GDM1 (cell line): ENCODE measurements at places on chromosomes 2 and 18.

DNA sequence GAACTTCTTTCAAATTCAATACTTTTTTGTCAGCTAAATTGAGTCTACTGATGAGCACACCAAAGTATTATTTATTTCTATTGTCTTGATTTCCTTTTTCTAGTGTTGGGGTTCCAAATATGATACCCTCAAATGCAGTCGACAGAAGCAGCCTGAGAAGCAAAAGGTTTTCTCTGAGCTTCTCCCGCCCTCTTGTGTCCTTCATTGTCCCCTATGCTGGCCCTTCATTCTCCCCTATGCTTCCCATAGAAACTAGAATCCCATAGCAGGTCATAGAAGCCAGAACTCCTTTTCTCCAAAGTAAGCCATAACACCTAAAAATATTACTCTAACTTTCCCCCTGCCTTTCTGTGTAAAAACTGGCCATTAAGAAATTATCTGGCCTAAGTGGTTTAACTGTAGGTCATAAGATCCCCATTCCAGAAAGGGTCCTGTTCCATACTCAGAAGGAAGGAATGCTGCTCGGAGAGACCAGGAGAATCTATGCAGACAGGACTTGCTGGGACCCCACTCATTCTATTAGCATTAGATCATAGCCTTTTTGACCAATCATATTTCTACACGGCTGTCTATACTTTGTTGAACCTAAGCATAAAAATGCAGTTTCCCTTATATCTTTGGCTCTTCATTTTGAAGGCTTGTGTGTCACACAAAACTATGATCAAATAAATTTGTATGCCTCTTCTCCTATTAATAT lies 764.6 kb upstream of the PKDCC start:
- no peak for DNase-seq

DNA sequence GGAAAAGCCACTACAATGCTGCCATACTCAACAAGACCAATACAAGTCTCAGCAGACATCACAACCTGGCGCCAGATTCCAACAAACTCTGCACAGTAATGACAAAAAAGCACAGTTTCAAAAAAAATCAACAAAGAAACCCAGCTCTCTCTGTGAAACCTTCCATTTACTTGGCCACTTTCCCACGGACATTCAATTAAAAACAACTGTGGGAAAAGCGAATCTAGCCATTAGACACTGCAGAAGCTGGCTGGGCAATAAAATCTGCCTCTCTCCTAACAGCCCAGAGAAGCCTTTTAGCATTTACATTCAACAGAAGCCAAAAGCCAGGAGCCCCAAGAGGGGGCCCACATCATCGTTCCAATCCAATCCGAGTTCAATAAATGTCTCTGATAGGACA lies 128.9 kb downstream of the HDAC4 start:
- no peak for DNase-seq

DNA sequence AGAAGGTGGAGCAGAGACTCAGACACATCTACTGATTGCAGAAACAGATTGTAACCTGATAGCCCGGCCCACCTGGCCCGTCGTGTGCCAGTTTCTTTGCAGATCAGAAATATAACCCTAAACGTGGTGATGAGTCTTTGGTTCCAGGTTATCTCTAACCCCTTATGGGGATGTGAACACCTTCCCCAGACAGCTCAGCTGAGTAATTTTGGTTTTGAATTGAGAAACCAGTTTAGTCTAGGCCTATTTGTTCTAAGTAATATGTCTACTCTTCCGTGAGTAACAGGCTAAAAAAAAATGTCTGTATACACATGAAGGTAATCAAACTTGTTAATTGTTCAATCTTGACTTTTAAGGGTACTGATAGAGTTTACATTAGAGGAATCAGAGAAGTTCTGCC lies 35.7 kb downstream of the RASGRP3 start:
- no peak for DNase-seq

GRCh38 chr2:453132-453531 lies 165.2 kb upstream of the ALKAL2 start:
- DNase-seq, result no peak

- no peak for DNase-seq
These were observed 16.3 kb upstream of the MFF start for GRCh38 chr2:227308784-227309183.

DNA sequence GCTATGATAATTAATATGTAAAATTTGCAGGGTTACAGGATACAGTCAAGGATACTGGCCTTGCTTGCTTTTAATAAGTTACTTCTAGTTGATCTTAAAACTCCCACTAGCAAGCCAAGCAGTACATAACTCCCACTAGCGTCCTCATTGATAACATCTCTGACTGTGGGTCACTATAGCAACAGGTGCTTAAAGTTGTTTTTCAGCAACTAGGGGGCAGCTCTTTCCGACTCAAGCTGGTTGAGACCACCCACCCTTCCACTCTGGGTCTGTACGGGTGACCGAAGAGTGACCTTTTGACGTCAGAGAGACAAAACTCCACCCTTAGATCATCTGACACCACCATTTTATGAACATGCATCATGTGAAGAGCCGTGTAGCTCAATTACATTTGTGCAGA lies 208.6 kb downstream of the MYO1B start:
- DNase-seq, result no peak

- DNase-seq, result no peak
These were observed 21.2 kb upstream of the EPAS1 start for GRCh38 chr2:46275995-46276394.

- no peak for DNase-seq
These were observed 361.9 kb upstream of the FSHR start for GRCh38 chr2:49515996-49516782.
